ENCODE measurements at places on chromosomes 12 and 14.

GRCh38 chr12:74620921-74621320 lies 83.3 kb downstream of the ATXN7L3B start:
- no peak for DNase-seq

DNA sequence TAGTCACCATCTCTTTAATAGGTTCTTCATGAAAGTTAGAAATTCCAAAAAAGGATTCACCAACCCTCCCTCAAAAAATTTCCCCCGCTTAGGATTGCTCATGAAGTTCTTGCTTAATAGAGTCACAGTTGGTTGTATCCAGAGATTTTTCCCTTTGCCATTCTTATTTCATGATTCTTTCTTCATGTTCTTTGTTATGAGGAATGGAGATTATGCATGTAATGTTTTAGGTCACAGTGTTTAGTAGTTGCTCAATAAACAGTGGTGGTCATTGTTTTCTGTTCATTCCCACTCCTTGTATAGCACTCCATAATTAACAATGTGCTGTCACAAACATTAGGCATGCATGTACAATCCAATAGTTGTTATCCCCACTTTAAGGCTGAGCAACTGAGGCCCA lies 51.2 kb upstream of the RTRAF start:
- no peak for DNase-seq

GRCh38 chr12:49040364-49040855 lies 20.2 kb downstream of the KMT2D start:
- no peak for DNase-seq

GRCh38 chr14:92224358-92224954 lies 98.5 kb upstream of the SLC24A4 start:
- no peak for DNase-seq

DNA sequence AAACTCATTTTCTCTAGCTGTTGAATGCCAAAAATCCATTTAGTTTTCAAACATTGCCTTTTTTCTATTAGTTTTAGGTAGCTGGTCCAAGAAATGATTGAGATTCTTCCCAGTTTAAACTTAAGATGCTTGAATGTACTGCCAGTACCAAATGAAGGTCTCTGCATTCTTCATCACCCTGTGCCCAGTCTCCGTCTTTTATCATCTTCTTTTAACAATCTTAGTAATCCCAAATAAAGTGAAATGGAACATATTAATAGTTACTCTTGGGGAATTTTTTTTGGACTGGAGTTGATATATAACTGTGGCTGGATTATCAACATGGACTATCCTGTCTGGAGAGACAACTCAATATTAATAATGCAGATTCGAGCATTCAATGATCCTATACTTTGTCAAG lies 54.1 kb upstream of the PCED1B start:
- no peak for DNase-seq
